Stimulated activated CD8-positive, alpha-beta memory T cell treated with anti-CD3 and anti-CD28 coated beads, Interleukin-4, amount 100 ng/mL, for 1 hour (primary cell): ENCODE measurements at places on chromosomes 11 and 22.

GRCh38 chr11:69309631-69310280, 15.8 kb downstream of the MYEOV start:
- DNase-seq: no peak

GRCh38 chr11:236774-237767, at the start of gene PSMD13:
PSMD13 (plus strand) TSS chr11:236976; CDS start chr11:237050, 74 bp downstream.
- peak; percentile 81 for DNase-seq

GRCh38 chr11:47983464-47984397, 3.4 kb downstream of the PTPRJ start:
- no peak for DNase-seq

GRCh38 chr22:23826510-23827350, 12.1 kb downstream of the DERL3 start:
- DNase-seq: no peak

GRCh38 chr22:43945632-43946383, 9.4 kb upstream of the SAMM50 start:
- no peak for DNase-seq

DNA sequence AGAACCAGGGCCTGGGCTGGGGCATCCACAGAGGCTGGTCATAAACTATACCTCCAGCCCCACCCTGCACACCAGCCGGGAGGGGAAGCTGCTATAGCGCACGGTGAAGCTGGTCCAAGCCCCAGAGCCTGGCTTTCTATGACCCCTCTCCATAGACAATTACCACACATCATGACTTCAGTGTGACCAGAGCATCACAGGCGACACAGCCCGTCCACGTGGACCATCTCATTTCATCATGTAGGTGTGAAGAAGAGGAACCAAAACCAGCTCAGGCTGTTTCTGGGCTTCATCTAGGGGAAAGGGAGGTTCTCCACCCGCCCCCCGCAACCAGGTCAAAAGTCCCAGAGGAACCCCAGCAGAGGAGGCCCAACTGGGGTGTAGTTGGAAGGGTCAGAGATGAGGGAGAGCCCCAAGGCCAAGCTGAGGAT, 3.0 kb downstream of the CXCR5 start:
- no peak for DNase-seq

DNA sequence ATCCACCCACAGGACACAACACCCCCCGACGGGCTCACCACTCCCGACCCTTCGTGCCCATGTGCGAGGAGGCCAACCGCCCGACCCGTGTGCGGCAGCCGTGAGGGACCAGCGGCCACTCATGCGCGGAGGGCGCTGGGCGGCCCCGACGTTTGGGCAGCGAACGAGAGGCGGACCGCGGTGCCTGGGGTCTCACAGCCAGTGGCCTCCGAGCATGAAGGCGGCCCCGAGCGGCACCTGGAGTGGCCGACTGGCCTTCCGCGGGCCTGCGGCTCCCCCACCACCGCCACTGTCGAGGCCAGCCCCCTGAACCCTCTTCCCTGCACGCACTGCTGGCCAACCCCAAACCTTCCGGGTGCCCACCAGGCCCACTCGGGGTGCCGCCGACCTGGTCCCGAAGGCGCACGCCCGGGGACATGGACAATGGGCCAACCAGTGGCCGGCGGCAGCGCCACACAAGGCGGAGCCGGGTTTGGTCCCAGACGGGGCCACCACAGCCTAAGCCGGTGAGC, 4274.9 kb upstream of the OR11H1 start:
- no peak for DNase-seq

DNA sequence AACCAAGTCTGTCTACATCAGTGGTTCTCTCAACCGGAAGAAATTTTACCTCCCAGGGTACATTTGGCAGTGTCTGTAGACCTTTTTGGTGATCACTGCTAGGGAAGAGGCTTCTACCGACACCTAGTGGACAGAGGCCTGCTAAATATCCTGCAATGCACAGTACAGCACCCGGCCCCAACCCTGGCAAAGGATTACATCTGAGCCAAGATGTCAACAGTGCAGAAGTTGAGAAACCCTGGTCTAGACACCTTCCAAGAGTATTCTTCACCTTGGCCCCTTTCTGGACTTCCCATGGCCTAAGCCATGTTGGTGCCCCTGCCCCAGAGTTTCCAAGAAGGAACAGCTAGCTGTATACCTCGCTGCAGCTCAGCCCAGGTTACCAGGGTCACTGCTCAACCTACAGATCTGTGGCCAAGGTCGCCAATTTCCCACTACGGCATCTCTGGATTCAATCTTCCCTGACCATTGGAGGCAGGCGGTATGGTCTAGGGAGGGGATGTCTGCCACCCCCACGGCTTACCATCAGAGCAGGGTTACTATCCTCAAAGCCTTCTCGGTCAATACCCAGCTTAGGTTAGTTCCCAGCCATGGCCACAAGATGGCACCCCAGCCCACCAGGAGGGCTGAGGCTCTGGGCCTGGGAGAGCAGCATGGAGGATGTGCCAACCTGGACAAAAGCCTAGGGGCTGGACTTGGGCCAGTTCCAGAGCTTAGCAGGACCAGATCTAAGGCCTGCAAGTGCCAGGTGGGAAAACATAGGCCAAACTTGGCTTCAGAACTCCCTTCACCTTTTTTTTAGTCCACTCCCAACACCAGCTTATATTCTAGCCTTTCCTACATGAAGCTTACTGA, 3.7 kb upstream of the KCNC1 start:
- no peak for DNase-seq

DNA sequence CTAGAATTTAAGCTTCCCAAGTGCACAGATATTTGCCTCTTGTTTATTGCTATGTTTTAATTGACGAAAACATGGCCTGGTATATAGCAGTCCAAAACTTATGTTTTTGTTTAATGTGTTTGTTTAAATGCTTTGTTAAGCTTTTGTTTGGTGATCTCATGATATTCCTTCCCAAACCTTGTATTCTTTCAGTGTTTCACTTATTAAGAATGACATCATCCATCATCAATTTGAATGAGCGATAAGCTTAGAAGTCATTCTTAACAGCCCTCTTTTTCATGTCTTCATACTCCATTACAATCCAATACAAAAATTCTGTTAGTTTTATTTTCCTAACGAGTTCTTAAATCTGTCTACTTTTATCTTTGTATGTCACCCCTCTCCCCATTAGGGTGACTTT, 206.0 kb downstream of the DYNC2H1 start:
- no peak for DNase-seq

GRCh38 chr11:69700278-69701140, 3.3 kb downstream of the FGF19 start:
- no peak for DNase-seq

DNA sequence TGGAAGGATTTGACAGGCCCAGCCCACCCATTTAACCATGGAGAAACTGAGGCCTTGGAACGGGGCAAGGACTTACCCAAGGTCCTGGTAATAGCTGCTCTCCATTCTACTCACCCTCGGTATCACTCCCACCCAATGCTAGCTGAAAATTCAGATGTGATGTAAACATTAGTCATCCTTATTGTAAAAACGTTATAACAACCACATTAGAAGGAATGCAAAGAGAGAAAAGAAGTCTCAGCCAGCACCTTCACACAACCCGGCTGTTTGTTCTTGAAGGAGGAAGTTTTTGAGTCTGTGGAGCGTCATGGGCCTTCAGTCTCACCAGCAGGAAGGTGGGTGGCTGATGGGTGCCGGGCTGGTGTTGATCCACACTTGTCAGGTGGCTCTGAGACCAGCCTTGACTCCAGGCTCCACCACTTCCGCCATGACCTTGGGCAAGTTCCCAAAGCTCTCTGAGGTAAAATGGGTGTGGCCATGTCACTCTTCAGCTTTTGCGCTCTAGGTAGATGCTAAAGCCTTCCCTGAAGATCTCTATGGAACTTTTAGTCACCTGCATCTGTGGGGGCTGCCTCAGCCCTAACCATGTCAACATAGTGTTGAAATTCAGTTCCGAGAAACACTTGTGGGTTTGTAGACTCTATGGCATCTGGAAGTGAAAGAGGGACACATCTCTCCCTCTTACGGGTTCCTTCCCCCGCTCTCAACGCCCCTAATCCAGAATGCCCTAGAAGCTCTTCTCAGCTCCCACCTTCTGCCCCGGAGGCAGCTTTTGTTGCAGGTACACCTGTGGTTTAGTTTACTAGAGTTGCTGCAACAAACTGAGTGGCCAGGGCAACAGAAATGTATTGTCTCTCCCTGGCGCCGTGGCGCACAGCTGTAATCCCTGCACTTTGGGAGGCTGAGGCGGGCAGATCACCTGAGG, 14.8 kb downstream of the CD6 start:
- peak; percentile 58 for DNase-seq

GRCh38 chr11:73961321-73961720, 10.5 kb downstream of the DNAJB13 start:
- no peak for DNase-seq

DNA sequence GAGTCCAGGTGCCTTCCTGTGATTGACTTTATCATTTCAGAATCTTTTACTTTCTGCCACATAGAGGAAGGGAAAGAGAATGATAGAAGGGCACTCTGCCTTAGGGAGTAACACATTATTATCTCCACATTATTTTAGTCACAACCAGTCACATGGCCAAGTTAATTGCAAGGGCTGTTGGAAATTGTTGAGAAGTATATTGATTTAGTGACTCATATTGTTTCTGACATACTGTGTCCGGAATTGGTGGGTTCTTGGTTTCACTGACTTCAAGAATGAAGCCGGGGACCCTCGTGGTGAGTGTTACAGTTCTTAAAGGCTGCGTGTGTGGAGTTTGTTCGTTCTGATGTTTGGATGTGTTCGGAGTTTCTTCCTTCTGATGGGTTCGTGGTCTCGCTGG, 8.7 kb downstream of the OR51B4 start:
- no peak for DNase-seq

GRCh38 chr22:24216541-24217209, 28.2 kb downstream of the GGT5 start:
- DNase-seq: no peak
